ENCODE measurements at places on chromosomes 7 and 10.

DNA sequence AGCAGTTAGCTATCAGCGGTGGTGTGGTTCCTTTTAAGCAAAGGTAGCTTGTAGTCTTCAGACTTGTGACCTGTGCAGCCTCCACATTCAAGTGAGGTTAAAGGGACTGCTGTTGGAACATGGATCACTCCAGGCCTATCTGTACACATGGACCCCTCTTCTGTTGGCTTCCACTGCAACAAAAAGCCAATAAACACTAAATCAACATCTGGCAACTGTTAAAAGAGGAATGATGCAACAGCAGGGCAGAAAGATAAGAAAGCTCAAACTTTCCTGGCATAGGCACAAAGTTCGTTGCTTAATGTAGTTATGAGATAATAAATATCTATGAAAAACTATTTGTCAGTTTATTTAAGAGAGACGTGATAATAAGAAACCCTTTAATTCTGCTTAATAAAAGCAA, 4.0 kb upstream of the MINPP1 start:
- no peak for DNase-seq

DNA sequence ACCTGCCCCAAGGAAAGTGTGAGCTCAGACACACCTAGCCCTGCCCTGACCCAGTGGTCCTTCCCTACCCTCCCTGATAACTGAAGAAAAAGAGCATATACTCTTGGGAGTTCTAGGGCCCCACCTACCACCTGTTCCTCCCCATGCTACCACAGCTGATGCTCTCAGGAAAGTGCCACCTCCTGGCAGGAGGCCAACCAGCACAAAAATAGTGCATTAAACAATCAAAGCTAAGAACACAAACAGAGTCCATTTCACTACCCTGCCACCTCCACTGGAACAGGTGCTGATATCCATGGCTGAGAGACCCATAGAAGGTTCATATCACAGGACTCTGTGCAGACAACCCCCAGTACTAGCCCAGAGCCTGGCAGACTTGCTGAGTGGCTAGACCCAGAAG, 288.6 kb upstream of the PHF14 start:
- DNase-seq, result no peak

DNA sequence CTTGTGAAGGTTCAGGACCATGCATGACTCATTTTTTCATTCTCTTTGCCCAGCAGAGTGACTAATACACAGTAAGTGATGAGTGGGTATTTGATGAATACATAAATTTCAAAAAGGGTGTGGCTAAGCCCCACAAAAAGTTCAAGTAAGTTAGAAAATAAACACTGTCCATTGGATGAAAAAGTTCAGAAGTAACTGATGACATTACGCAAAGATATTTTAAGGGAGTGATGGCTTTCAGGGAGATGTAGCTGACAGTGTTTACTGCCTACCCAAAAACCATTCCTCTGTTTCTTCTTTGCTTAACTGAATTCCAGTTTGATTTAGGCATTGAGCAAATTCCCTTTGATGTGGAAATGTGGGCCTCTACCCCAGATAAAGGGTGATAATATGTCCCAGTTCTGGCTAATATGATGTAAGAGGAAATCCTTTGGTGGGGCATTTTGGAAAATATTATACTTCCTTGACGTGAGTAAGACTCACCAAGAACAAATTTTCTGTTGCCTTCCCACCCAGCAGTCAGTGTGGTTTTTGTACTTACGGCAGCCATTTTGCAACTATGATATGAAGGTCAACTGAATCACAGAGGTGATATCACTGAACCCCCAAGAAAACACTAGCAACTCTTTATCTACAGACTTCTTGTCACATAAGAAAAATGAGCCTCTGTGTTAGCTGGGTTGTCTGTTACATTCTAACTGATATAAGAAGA, 29.0 kb upstream of the EBLN1 start:
- DNase-seq, result no peak

- no peak for DNase-seq
Observed at GRCh38 chr10:119770928-119771327, 45.1 kb downstream of the INPP5F start.

- no peak for DNase-seq
Observed at GRCh38 chr7:50466815-50467585, 16.9 kb upstream of the FIGNL1 start.

- no peak for DNase-seq
Observed at GRCh38 chr10:66813122-66813521, 112.7 kb upstream of the LRRTM3 start.

- DNase-seq, result no peak
Observed at GRCh38 chr10:93573051-93573909, 6.8 kb downstream of the FFAR4 start.

GRCh38 chr7:31695859-31696614, 9.0 kb downstream of the PPP1R17 start:
- DNase-seq, result no peak

GRCh38 chr10:108327706-108328105, 1163.2 kb upstream of the SORCS1 start:
- DNase-seq, result no peak

DNA sequence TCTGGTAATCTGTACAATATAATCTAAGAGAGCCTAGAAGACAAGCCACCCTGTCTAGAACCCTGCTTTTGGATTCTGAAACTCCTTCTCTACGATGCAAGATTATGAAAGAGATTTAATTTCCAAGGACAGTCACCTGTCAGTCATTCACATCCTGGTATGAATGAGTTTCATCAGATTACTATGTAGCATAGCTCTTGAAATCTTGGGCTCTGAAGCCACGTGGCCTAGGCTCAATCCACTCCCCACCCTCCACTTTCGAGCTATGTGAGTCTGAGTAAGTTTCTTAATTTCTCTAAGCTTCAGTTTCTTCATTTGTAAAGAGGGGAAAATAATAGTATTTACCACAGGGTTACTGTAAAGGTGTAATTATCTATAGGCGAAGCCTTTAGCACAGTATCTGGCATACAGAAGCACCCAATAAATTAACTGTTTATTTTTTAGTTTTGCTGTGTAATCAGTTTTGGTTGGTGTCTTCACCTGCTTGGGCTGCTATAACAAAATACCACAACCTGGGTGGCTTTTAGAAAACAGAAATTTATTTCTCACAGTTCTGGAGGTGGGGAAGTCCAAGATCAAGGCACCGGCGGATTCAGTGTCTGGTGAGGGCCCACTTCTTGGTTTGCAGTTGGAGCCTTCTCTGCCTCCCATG, 71.3 kb downstream of the MYOF start:
- DNase-seq, result no peak

DNA sequence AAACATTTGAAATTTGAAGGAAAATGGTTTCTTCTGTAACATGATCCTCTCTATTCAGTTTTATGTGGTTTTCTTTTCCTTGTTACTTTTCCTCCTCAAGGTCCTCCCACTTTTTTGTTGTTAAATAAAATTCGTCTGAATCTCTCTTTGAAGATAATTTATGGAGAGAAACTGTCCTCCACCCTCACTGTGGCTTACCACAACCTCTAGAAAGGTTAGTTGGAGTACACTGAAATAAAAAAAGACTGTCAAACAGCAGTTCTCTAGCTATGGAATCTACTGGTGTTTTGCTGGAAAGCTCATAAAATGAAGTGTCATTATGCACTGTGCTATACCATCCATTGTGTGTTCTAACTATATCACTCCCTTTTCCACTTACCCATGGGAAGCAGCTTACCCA, 189.4 kb downstream of the HDAC9 start:
- no peak for DNase-seq

DNA sequence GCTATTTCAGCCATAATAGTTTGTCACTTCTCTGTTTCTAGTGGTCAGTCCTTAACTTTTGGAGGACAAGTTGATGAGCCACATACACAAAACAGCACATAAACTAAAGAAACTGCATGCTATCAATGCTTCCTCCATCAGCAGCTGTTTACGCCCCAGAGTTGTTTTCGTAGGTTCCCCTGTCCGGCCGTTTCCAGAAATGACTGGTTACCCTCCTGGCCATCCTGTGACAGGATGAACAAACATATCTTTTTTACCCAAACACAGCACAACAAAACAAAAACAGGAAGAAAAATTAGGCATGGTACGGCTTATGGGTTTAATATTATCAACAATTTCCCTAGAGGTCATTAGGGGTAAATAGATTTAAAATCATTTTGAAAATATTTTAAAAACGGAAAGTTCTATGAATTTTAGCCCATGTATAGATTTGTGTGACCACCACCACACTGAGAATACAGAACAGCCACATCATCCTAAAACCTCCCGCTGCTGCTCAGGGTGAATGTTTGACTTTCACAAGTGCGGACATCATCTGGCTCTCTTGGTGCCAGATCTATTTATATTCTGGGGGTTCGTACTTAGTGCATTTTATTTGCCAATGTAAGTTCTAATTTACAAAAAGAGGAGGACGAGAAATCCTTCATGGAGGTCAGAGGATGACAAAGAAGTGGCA, 74.8 kb downstream of the HIPK2 start:
- no peak for DNase-seq

- no peak for DNase-seq
Observed at GRCh38 chr10:3186368-3186767, 13.8 kb upstream of the PITRM1 start.

DNA sequence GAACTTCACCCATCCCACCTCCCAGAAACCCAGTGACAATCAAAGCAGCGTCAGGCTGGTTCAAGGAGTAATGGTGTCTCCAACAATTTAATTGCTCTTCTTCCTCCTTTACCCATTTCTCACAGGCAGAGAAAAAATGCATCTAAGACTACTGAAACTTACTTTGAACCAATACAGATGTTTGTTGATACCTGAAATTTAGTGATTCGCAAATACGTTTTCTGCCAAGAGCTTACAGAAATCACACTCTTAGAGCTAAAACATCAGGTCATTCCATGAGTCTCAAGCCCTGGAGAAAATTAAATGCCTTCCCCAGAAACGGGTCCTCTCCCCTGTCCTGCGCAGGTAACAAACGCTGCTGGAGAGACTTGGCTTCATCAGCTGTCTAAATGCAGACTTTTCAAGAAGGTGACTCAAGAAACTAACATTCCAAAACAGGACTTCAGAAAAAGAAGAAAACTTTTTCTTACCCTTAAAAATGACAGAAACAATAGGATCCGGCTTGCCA, 443 bp downstream of the MYOF start:
- no peak for DNase-seq

DNA sequence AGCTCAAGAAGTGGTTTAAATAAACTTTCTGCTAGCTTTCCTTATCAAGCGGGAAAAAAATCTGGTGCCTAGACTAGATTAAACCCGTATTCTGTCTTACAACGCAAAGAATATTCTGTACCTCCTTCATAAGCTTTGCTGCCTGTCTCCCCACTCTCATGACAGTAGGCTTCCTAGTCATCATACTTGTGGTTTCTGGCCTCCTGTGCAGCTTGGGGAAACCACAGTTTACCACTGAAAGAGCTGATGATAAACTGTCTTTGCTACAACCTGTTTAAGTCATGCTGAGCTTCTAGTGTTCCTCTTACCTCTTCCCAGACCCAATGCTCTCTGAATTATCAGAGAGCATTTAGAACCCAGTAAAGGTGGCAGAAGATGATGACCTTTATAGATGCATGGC, 55.0 kb downstream of the PODXL start:
- DNase-seq, result no peak

- no peak for DNase-seq
Observed at GRCh38 chr7:76129366-76129765, 72.3 kb upstream of the SRRM3 start.

All from NCI-H2029 (cell line).